ENCODE measurements at places on chromosomes 3 and 15. TPM values are rescaled to one million over a fixed set of nuclear protein-coding genes. Genes with fewer than 3 reads are reported as not detected.

The RASSF1 gene
- 54.8 TPM for total RNA-seq

The RHCG gene
- not detected for total RNA-seq

DNA sequence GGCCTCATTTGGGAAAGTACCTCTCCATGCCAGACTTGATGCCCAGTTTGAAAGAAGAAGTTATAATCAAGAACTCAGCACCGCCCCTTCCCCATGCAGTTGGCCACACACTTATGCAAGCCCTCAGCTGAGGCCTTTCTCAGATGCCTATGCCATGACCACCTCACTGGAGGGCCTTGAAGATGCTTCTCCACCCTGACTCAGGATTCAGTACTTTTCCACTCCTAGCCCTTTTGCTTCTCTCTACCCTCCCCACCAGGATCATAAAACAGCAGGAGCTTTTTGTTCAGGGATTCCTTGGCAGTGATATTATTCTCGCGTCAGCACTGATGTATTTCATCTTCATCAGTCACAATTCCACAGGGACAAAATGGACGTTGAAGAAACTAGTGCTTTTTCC lies 313.5 kb downstream of the PYDC2 start:
- no peak for DNase-seq

- DNase-seq, result no peak
Measured at GRCh38 chr3:154169796-154170110, 48.6 kb downstream of the ARHGEF26 start.

DNA sequence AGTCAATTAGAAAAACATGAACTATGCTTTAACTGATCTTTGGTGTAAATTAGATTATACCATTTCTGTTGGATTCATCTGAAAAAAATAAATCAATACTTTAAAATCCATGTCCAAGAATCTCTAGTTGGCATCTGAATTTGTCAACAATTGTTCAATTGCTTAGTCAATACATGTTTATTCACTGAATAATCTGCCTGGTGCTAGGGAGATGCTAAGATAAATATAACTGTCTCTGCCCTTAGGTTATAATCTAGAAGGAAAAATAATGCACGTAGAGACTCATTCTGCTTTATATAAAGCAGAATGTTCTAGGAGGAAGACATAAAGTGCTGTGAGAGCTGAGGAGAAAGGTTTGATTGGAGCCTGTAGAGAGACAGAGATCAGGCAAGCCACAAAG lies 537.2 kb upstream of the IL12A start:
- DNase-seq, result no peak

The CCR8 gene
- total RNA-seq, result not detected

The NCEH1 gene
- 9.3 TPM for total RNA-seq

The LMCD1 gene
- total RNA-seq, result 1,380 TPM

- DNase-seq, result no peak
Measured at GRCh38 chr15:54917312-54917711, 279.4 kb downstream of the RSL24D1 start.
